ENCODE measurements at places on chromosomes 16 and 17.

GRCh38 chr17:6177941-6178694, 107.9 kb downstream of the WSCD1 start:
- peak; percentile 2 for DNase-seq

GRCh38 chr16:89431158-89431584, 59.2 kb downstream of the ANKRD11 start:
- DNase-seq: peak; percentile 33

- no peak for DNase-seq
These were observed 30.9 kb downstream of the WSB1 start for GRCh38 chr17:27324771-27325339.

- DNase-seq: no peak
These were observed 22.5 kb downstream of the HEATR3 start for GRCh38 chr16:50088302-50088701.

GRCh38 chr17:32998111-32998886, 6.7 kb downstream of the SPACA3 start:
- DNase-seq: peak; percentile 87

DNA sequence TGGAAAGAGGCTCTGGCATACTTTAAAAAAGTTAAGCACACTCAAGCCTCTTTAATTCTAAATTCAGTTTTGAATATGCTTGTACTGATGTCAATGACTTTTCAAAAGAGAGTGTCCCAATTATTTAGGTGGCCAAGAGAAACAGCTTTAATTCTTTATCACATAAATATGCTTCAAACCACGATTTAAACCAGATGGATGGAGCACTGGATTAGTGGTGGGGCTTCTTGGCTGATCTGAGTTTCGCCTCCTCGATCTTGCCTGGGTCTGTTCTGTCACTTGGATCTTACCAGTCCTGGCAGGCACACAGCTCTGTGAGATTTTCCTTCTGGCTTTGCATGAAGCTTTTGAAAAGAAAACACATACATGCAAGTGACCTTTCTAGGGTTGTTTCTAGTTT, 467.8 kb downstream of the MAF start:
- no peak for DNase-seq

DNA sequence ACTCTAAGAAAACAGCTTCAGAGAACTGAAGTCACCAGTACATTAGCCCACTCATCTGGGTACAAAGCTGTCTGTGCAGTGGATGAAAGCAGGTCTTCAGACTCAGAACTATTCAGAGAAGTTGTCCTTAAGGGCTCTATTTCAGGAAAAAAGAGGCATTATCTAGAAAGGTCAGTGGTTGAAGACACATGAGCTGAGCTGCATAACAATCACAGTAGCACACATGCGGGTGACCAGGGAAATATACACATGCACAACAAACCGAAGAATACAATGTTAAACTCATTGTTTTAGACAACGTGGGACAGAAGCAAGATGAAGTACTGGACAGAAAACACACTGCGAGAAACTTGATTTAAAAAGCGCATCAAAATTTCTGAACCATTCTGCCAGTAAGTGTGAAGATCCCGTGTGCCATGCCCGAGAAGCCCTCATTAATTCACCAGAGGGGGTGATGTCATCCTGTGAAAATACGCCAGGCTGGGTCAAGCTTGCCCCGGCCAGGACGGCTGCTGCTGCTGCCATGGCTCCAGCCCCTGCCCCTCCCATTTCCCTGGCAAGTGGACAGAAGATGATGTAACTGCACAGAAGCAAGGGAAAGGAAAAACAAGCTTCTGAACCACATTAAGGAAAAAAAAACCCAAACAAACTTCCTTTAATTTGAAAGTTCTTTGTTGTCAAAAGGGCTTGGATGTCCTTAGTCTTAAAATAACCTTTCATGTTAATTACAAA, 10.1 kb downstream of the DYNC1LI2 start:
- DNase-seq: no peak

DNA sequence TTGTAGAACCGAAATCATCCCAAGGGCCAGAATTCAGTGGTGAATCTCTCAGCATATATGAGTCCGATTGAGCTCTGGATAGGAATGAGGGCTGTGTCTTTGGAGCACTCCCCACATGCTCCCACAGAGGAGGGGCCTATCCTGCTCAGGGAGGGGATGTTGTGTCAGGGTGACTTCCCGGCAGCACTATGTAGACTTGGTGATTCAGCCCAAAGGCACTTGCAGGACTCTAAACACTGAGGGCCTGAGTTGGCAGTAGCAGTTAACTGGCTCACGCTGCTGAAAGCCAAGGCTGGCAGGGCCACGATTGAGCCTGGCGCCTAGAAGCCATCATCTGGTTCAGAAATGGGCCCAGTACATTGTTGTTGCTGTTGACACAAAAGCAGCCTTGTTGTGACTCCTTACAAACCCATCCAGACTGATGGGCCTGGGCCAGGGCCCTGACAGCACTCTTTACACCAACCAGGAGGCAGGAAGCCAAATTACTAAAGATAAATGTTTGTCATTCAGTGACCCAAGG, 31.9 kb downstream of the NMT1 start:
- DNase-seq: no peak

GRCh38 chr17:34981538-34982241, 1.4 kb downstream of the LIG3 start:
- DNase-seq: peak; percentile 89

DNA sequence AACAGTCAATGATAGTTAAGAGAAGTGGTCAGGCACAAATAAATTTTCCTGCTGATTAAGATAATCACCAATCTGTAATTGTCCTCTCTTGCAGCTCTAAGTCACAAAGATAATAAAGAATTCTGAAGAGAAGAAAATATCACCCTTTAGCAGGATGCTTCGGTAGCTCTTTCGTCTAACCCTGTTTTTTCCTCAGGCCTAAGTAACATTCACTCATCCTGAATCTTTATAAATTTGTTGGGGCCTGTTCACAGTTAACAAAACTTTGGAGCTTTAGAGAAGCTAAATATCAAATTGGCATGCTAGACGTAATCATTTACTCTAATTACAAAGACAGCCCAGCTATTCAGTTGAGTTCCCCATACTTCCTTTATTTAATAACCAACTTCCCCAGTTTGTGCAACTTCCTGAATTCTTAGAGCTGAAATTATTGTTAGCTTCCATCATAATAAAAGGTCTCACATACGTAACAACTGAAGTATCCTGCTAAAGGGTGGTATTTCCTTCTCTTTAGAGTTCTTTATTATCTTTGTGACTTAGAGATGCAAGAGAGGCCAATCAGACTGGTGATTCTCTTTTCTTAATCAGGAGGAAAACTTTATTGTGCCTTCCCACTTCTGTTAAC, 118.6 kb downstream of the TANGO6 start:
- peak; percentile 73 for DNase-seq

GRCh38 chr17:44766409-44767038, 7.7 kb downstream of the ADAM11 start:
- DNase-seq: no peak

GRCh38 chr17:78922816-78923498, 2.2 kb downstream of the TIMP2 start:
- peak; percentile 41 for DNase-seq

DNA sequence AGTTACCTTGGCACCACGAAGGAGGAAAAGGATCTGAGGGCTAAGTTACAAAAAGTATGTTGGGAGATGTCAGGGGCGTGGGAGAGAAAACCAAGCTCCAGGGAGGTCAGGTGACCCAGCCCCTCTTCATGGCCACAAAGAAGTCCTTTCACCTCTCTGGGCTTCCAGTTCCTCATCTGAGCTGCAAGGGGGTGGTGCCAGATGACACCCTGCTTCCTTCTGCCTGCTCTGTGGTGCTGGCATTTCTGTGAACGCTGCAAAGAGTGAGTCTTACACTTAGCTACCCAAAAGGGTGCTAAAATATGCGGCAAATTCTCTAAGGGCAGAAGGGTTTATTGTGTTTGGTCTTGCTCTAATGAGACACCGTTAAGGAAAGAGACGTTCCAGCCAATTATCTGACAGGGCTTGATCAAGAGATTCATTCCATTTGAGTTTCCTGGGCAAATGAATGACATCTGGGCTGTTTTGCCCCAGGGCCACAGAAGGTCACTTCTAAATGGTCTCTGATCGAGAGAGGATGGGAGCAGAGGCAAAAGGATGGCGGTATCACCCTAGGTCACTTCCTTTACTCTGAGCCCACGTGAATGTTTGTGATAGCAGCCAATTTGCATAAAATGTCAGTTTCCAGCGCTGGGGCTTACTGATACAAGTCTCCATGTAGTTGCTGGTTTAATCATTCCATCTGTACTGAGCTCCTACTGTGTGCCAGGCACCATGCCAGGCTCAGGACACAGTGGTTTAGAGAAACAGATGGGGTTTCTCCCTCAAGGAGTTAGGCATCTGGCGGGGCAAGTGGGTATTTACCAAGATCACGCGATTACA, 210.2 kb downstream of the KATNIP start:
- DNase-seq: peak; percentile 67

DNA sequence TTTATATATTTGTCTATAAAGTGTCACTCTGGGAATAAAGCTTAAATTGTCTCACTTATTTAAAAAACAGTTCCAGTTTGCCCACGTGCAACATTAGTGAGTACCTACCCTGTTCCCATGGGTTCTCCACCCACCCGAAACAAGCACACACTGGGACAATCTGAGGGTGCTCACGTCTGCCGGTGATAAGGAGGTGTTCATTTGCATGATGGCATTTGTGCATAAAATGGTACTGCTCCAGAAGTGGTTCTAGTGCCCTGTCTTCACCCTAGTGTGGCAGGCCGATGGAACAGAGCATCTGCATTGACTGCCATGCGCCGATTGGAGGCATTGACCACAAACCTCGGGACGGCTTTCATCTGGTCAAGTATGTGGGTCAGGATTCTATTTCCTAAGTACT, 35.6 kb upstream of the ENDOV start:
- no peak for DNase-seq

DNA sequence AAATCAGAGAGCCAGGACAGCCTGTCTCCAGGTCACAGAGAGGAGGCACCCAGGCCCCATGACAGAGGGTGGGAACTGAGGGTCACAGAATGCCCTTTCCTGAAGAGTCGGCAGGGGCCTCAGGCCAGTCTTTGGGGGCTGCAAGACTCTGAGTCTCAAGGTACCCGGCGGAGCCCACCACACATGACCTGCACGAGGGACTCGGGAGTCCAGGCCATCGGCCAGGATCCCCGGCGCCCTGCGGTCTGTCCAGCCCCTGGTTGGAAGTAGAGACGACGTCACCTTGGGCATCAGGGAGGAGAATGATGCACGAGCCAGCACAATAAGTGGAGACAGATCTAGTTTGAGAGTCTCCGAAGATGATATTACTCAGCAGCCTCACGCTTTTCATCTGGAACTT, 234.7 kb upstream of the SDK2 start:
- DNase-seq: no peak

DNA sequence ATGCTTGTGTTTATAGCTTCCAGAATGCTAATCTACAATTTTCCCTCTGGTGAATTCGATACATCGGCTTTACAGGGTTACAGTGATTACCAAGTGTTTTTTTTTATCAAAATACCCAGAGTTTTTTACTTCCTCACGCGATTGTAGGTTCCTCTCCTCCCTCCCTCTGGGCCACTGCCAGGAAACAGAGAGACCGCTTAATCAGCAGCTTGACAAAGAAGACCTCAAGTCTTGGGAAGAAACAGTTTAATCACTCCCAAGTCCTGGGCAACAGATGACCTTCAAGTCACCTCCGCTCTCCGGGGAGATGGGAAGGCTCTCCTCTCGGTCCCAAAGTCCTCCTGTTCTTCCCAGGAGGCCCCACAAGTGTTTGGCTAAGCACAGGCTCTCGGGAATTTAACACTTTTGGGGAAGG, 23.5 kb downstream of the SMTNL2 start:
- DNase-seq: peak; percentile 97

GRCh38 chr16:71460941-71461340, 1.1 kb downstream of the ZNF23 start:
- DNase-seq: peak; percentile 42

GRCh38 chr17:4508207-4508606, 9.5 kb downstream of the SPNS2 start:
- DNase-seq: no peak

DNA sequence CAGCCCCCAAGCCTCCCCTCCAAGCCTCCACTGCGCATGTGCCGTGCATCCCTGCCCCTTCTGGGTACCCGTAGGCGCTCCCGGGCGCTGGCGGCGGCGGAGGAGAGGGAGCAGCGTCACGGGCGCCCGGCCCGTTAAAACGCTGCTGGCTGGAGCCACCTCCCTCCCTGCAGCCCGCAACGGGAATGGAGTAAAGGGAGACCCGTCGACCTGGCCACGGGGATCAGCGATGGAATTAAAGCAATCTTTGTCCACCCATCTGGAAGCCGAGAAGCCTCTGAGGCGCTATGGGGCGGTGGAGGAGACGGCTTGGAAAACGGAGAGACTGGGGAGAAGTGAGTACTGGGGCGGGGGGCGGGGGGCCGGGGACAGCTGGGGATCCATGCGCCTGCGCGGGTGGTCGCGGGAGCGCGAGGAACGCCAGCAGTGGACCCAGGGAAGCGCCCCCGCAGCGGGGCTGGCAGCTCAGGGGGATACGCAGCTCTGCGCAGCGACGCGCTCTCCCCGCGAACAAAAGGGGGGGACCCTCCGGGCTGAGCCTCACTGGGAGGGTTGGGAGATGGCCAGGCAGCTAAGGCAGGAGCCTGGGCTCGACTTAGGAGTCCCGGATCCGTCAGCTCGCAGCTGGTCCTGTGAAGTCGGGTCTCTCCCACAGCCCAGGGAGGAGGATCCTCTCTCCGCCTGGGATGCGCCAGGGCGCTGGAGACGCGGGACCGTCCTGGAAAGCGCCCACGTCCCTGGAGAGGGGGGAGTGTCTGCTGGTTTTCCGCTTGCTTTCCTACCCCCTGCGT, at the start of gene BMERB1:
TSS of gene BMERB1 (plus strand) at position 164 of the 791 bp plus-strand sequence. CDS start at position 230, 66 bp downstream.
- DNase-seq: peak; percentile 76

GRCh38 chr16:87961623-87962022, 10.4 kb downstream of the BANP start:
- no peak for DNase-seq

Data from hematopoietic multipotent progenitor cell treated with erythropoietin and hydrocortisone succinate and interleukin-3 and kit ligand, for 4 days (in vitro differentiated cells).